ENCODE measurements at places on chromosomes 12 and 14. TPM values are rescaled to one million over a fixed set of nuclear protein-coding genes. Genes with fewer than 3 reads are reported as not detected.

Gene CISTR
- not detected for total RNA-seq

Gene C1S
- total RNA-seq = 215 TPM

Gene CDH24
- 3.0 TPM for total RNA-seq

Gene CCDC38
- under 0.01 TPM for total RNA-seq

Gene RD3L
- not detected for total RNA-seq

Gene CLEC4A
- total RNA-seq = 0.31 TPM

Gene KCNK13
- total RNA-seq = 0.13 TPM

Gene MTRFR
- 10.8 TPM for total RNA-seq

Gene OR11H12
- not detected for total RNA-seq

Gene RASAL1
- not detected for total RNA-seq
